ENCODE measurements at places on chromosomes 7 and 10.

GRCh38 chr7:79455173-79455790 lies 1.8 kb upstream of the MAGI2 start:
- no peak for DNase-seq

DNA sequence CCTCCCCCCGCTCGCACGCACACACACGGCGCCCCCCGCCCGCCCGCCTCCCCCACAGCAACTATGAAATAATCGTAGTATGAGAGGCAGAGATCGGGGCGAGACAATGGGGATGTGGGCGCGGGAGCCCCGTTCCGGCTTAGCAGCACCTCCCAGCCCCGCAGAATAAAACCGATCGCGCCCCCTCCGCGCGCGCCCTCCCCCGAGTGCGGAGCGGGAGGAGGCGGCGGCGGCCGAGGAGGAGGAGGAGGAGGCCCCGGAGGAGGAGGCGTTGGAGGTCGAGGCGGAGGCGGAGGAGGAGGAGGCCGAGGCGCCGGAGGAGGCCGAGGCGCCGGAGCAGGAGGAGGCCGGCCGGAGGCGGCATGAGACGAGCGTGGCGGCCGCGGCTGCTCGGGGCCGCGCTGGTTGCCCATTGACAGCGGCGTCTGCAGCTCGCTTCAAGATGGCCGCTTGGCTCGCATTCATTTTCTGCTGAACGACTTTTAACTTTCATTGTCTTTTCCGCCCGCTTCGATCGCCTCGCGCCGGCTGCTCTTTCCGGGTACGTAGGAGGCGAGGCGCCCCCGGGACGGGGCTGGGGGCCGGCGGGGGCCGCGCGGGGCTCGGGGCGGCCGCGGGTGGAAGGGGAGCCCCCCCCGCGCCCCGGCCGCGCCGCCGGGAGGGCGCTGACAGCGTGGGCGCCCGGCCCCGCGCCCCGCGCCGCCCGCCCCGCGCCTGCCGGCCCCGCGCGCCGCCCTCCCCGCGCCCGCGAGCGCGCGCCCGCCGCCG lies 441 bp downstream of the BMI1 start:
- DNase-seq = no peak

DNA sequence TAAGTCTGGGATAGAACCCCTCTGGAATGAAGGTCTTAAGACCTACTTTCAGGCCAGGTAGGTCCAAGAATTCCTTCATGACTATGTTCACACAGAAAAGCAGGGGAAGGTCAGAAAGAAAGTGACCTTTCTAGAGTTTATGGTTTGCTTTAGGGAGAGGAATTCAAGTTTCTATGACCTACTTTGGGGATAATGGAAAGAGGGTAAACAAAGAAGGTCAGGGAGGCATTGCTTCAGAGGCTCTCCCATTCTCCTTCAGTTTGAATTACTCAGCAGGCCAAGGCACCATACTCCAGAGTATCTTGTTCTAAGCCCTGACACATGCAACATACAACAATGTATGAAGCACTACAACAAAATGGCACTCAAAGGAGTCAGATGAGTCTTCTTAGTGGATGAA lies 11.5 kb upstream of the MACC1 start:
- DNase-seq = no peak

DNA sequence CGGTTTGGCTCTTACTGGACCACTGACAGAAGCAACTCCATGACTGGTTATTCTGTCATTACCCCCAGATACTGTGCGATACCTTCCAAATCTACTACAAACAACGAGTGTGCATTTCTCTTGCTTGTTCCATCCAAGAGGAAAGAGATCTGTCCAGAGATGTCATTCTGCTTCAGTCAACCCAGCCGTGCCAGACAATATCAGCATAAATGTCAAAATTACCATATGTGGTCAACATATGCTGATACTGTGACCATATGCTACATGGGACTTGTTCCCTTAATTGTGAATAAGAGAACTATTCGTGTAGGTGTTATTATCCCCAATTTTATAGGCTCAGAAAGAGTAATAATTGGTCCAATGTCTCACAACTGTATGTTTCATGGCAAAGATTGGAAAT lies 143.2 kb upstream of the PRSS1 start:
- DNase-seq = no peak

DNA sequence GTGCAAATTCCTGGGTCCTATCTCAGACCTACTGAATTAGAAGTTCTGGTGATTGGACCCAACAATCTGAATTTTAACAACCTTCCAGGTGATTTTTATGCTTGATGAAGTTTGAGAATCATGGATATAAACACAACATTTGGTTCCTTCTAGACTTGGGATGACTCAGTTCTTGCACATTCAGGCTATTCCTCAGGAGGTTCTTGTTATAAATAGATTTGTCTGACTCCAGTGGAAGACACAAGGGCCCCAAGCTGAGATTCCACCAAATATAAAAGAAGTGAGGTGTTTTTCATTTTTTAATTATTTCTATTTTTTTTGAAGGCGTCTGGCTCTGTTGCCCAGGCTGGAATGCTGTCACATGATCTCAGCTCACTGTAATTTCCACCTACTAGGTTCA lies 9.4 kb upstream of the TAS2R16 start:
- DNase-seq = no peak

All from glomerular endothelial cell (primary cell).